Islet precursor cell (in vitro differentiated cells): ENCODE measurements at places on chromosomes 2 and 18.

GRCh38 chr2:188326669-188327301, 35.1 kb downstream of the GULP1 start:
- peak; percentile 65 for DNase-seq

DNA sequence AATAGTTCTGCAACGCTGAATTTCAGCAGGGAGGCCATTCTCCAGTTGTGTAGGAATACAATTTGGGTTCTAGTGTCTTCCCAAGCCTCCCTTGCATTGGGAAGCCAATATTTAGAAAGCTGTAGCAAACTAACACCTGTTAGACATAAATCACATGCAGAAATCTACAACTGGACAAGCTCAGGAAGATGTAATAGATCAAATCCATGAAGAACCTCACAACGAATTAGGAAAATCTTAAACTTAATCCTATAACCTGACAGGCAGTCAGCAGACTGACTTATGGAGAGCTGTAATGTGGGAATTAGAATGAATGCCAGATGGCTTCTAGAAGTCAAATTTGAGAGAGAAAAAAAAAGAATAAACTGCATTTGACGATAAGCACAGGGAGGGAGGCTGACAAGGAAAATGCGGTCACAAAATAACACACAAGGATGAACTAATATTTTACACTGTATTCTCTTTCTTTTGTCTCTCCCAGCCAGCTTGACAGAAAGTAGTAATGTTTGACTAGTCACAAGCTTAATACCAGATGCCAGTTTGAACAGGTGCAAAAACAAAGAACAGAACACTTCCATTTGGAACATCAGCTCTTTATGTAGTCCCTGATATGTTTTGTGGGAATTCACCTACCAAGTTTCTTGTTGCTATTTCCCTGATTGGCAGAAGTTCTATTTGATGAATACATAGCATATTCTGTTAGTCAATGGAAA, 50.8 kb upstream of the FANCL start:
- no peak for DNase-seq

DNA sequence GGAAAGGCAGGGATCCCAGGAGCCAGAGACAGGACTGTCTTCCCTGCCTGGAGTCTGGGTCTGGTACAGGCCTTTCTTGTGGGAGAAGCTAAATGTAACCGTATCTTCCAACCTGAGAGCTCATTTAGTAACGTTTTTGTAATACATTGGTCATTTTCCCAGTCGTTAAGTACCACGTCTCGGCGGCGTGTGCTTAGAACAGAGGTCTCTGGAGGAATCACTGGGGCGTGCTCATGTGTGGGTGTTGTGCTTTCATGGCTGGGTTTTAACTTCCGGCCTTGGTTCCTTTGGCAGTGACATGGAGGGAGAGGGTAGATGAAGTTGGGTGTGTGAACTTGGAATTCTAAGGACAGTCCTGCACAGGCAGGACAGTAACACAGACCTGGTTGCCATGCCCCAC, 79.7 kb downstream of the NCK2 start:
- no peak for DNase-seq

GRCh38 chr18:78927156-78927555, 52.5 kb upstream of the SALL3 start:
- peak; percentile 27 for DNase-seq

GRCh38 chr2:191892391-191892790, 45.5 kb upstream of the CAVIN2 start:
- DNase-seq: no peak

DNA sequence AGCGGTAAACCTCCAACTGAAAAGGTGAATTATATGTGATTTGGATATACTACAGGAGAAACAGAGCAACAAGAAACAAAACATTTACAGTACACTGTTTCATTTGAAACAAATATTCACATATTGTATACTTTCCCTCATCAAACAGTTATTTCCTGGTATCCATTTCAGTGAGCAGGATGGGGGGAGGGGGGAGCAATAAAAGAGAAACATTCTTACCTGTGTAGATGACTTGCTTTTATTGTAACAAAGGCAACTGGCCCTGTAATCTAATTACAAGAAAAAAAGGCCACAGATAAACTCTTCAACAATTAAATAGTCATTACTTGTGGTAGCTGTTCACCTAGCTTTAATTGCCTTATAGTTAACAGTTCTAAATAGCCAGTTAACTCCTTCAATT, 3.9 kb upstream of the PPP1CB start:
- DNase-seq: no peak
